Osteoblast (primary cell): ENCODE measurements at places on chromosomes 7 and 10. TPM values are rescaled to one million over a fixed set of nuclear protein-coding genes. Genes with fewer than 3 reads are reported as not detected.
A peak's percentile ranks its signal among the peaks of the same experiment; 100 is the strongest.

GRCh38 chr10:26448706-26449435, 10.7 kb downstream of the APBB1IP start:
- no peak for DNase-seq

- DNase-seq: no peak
These were observed 209.2 kb downstream of the SNX10 start for GRCh38 chr7:26500749-26501352.

- peak; percentile 25 for DNase-seq
These were observed 74.5 kb downstream of the CCDC6 start for GRCh38 chr10:59831658-59832503.

DNA sequence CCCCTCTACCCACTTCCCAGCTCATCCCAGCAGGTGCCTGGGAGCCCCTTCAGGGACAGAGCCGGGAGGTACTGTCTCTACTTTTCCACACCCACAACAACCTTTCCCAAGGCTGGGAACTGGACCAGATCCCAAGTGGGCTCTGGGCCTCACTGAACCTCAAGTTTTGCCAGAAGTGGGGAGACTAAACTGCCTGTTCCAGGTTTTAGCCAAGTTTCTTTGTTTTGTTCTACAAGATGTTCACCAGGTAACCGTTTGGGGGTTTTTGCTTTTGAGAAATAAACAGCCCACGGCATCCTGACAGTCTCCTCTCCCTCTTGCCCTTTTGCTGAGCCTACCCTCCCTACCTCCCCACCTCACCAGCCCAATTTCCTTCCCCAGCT, 10.6 kb upstream of the EMX2 start:
- peak; percentile 84 for DNase-seq

GRCh38 chr7:73429215-73429614, 4.4 kb upstream of the FZD9 start:
- DNase-seq: peak; percentile 75

GRCh38 chr10:30749385-30749784, 119.8 kb upstream of the LYZL2 start:
- DNase-seq: no peak

GRCh38 chr10:125802131-125802530, 20.9 kb downstream of the UROS start:
- no peak for DNase-seq

- DNase-seq: peak; percentile 30
These were observed 243.6 kb downstream of the BICC1 start for GRCh38 chr10:58756130-58756719.

GRCh38 chr10:42992156-42992956, 84.5 kb upstream of the RET start:
- DNase-seq: peak; percentile 80

DNA sequence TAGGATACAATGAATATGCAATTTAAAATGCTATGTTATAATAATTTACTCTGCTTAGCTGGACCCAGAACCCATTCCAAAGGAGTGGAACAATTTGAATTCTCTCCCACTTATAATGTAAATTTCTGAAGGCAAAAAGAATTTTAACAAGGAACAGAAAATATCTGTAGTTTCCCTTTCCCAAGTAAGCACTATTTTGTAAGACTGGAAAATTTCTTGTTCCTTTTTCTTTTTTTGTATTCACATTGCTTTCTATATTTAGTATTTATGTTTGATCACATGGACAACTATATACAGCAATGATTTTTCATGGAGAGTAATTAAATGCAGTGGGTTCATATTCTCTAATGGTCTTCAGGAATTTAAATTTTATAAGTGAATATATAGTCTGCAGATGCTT, 127.4 kb downstream of the GPR85 start:
- DNase-seq: no peak

- no peak for DNase-seq
These were observed 568 bp downstream of the PRSS2 start for GRCh38 chr7:142771353-142771723.

DNA sequence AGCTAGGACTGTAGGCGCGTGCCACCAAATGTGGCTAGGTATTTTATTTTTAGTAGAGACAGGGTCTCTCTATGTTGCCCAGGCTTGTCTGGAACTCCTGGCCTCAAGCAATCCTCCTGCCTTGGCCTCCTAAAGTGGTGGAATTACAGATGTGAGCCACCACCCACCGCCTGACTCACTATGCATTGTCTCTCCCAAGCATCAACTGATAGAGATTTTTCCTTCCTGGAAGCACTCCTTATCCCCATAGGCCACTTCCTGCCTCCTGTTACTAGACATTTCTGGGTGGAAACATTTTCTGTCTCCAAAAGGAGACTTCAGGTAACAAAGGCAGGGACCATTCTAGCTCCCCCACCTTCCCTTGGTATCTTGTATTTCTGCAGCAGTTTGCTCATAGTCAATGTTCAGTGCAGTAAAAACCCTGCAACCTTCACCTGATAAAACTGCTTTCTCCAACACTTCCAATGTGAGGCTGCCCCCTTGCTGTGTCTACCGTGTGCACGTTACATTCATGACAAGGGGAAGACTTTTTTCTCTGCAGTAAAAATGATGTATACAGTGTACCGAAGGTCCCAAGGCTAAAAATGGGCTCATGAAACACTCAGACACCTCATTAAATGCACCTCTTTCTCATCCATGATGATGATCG, 84.9 kb downstream of the NHLRC2 start:
- DNase-seq: no peak

DNA sequence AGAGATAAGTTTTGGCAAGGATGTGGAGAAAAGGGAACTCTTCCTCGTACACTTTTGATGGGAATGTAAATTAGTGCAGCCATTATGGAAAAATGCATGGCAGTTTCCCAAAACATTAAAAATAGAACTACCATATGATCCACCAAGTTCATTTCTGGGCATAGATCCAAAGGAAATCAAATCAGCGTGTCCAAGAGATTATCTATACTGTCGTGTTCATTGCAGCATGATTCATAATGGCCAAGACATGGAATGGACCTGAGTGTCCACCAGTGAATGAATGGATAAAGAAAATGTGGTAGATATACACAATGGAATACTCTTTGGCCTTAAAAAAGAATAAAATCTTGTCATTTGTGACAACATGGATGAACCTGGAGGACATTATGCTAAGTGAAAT, 70.3 kb upstream of the RSU1 start:
- DNase-seq: no peak

DNA sequence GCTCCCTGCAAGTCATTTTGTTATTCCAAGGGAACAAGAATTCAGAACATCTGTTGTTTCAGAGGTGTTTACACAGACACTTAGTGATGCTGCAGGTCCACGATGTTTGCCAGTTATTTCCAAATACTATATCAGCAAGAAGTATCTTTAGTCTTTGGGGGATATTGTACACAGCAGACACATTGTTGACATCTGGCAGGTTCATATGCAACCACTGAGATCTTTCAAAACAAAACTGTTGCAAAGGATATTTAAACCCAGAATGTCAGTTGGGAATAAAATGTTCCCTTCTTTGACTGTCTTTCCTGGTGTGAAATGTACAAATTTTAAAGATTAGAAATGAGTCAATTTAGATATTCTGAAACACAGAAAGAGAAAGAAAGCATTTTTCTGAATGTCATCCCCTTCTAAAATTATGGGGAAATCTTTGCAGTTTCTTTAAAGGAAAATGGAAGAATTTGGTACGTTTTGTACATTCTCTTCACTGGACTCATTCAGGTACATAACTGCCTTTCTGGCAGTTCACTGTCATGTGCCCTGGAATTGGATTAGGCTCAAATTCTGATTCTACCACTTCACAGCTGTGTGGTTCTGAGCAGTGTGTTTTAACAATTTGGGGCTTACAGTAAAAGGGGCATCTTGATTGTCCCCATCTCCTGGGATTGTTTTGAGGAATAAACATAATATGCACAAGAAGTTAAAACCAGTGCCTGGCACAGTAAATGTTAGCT, 40.3 kb upstream of the CELF2 start:
- no peak for DNase-seq

- peak; percentile 99 for DNase-seq
These were observed 23.4 kb downstream of the MAD1L1 start for GRCh38 chr7:2209146-2209960.

- no peak for DNase-seq
These were observed 132.4 kb upstream of the PALS2 start for GRCh38 chr7:24440892-24441291.

DNA sequence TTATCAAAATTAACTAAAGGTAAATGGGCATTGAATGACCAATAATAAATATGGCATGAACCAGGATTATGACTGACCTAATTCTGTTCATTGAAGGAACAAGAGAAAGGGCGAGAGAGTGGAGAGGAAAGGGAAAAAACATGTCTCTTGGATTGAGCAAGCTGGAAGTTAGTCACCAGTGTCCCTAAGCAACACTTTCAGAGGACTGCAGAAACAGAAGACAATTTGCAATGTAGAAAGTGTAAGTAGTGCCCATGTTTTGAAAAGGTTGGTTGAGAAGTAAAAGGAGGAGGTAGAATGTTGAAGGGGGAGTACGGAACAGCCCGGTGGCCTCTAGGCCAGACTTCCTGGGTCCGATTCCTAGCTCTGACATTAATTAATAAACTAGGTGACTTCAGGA, 94.6 kb downstream of the FAS start:
- DNase-seq: no peak

- no peak for DNase-seq
These were observed 29.6 kb downstream of the ARHGAP21 start for GRCh38 chr10:24694086-24694485.

DNA sequence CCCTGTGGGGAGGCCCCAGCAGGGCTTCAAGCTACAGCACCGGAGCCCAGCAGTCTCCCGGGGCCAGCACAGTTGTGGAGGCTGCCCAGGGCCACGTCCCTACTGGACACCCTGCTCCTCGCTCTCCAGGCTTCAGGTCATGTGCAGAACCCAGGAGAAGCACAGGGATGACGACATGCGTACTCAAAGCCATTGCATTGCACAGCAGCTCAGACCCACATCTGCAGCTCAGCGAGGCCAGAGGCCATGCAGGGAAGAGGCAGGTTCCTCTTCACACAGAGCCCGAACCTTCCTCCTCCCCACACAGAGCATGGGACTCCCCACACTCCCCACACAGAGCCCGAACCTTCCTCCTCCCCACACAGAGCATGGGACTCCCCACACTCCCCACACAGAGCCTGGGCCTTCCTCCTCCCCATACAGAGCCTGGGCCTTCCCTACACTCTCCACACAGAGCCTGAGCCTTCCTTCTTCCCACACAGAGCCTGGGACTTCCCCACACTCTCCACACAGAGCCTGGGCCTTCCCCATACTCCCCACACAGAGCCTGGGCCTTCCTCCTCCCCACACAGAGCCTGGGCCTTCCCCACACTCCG, 12.3 kb downstream of the CFAP46 start:
- DNase-seq: peak; percentile 23

DNA sequence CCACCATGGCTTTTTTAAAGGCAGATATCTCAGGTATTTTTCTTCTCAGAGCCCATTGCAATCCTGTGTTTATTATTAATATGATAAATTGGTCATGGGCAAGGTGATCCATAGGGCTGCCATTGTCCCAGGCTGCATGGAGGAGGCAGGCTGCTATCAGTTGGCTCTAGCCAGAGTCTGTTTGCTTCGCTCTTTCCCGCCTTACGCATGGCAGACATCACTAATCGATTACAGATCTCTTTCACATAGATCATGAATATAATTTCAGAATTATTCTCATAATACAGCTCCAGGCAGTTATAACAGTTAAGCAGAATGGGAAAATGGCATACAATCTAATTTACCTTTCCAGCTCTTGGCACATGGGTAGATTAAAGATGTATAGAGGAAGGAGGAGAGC, 30.4 kb upstream of the HABP2 start:
- no peak for DNase-seq

DNA sequence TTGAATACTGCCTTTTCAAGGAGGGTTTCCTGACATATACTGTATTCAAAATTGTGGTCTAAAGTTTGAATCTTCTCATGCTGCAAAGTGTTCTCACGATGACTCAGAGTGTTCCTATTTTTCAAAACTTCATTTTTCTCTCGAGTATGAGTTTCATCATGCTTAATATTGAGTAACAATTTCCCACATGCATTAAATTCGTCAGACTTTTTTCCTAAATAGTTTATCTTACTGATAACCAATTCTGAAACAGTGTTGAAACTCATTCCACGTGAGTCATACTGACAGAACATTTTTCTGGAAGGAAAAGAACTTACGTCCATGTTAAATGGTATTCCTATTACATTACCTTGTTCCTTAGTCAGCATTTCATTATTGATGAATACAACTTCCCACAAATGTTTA, 44.1 kb downstream of the ZNF33B start:
- no peak for DNase-seq

GRCh38 chr10:122499491-122499941, 38.2 kb downstream of the HTRA1 start:
- peak; percentile 90 for DNase-seq

DNA sequence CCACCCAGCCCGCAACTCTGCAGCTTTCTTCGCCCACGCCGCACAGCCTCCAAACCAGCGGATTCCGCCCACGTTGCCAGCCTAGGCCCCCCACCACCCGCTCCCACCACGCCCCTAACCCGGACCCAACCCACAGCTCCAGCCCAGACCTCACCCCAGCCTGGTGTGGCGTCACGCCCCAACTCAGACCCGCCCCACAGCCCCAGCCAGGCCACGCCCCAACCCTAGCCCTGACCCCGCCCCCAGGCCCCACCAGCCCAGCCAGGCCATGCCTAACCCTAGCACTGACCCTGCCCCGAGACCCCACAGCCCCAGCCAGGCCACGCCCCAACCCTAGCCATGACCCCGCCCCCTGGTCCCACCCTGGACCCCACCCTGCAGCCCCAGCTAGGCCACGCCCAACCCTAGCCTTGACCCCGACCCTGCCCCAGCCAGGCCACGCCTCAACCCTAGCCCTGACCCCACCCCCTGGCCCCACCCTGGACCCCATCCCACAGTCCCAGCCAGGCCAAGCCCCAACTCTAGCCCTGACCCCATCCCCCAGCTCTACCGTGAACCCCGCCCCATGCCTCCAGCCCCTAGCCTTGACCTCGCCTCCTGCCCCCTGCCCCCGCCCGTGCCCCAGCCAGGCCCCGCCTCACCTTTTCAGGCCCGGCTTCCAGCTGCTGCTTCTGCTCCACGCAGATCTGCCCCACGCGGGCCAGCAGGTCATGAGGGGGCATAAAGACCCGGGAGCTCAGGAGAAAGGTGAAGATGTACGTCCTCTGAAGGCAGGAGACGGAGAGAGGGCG, 64.0 kb downstream of the RASGEF1A start:
- peak; percentile 83 for DNase-seq

GPR15LG gene
- total RNA-seq: not detected in 2 replicates

OGDHL gene
- under 0.01 and 0.36 TPM in 2 replicates for total RNA-seq

AKR1C3 gene
- total RNA-seq: 207 and 238 TPM in 2 replicates

BAG3 gene
- 12.7 TPM in 2 replicates for total RNA-seq

TMEM176B gene
- total RNA-seq: 0.72 TPM in 1 of 2 replicates, not detected in the other

ITGB8 gene
- total RNA-seq: 30.9 and 35.1 TPM in 2 replicates

INSYN2A gene
- 0.29 and 0.36 TPM in 2 replicates for total RNA-seq

OPALIN gene
- total RNA-seq: not detected in 2 replicates

LMOD2 gene
- total RNA-seq: not detected in 2 replicates

LDB3 gene
- total RNA-seq: under 0.01 TPM in 2 replicates

ZFYVE27 gene
- total RNA-seq: 16.5 and 19.9 TPM in 2 replicates

ASB10 gene
- not detected in 2 replicates for total RNA-seq

PON1 gene
- not detected in 2 replicates for total RNA-seq
